ENCODE measurements at places on chromosomes 6 and 20.

DNA sequence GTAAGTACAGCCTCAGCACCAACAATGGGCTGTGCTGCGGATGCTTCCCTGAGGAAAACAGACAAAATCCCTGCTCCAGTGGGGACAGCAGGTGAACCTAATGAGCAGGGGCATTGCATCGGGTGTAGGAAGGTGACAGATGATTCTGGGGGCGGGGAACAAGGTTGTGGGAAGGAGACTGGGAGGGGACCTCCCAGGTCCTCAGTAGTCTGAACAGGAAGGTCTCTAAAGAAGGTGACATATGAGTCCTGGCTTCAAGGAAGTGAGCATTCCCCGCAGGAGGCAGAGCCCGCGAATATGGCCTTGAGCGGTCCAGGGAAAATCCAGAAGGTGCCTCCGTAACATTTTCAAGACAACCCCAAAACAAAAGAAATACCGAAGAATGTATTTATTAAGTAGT, 19.4 kb downstream of the ULBP1 start:
- no peak for DNase-seq

DNA sequence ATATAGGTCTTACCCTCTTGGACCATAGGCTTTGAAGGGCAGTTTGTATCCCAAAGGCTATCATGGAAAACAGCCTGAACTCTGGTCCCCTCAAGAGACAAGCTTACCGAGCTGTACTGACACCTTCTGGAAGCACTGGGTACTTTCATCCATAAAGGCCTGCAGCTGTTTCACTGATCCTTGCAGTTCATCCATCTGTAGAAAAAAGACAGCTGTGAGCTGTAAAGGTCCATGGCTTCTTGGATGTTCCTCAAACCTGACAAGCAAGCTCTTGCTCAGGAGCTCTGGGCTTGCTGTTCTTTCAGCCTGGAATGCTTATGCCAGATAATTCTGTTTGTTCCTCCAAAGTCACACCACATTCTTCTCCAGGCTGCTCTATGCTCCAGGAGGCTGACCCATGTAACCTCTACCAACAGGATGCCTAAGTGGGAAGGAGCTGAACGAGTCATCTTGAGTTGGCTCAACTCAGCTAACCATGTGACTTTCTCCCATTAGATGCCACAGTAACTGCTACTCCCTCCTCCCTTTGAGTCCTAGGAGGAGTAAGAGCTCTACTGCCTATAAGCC, 8.8 kb upstream of the NDRG3 start:
- peak; percentile 64 for DNase-seq

DNA sequence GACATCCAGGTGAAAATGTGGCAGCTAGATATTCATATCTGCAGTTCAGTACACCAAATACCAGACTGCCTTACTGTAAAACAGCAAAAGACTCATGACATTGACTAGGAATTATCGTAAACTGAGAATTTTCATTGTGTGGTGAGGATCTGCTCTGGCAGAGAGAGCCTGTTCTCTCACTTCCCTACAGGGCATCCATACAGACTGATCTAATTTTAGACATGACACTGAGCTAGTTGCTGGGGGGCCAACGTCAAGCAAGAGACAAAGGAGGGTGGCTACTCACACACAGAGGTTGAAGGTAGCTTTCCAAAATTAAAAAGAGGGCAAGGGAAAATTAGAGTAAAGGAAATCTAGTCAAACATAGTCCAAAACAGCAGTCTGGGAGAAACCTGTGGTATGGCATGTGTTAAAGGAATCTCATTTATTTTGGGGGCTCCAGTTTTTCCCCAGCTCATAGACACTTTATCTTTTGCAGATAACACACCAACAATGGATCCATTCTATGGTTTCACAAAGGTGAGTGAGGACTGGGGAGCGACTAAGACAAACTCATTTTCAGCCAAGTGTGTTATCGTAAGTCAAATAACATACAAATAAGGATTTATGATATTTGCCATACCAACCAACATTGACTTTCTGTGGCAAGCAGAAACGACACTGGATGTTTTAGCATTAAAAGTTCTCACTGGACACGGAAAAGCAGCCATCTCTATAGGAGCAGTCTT, 36.6 kb upstream of the NHSL1 start:
- no peak for DNase-seq

GRCh38 chr6:68040312-68040778, 594.7 kb upstream of the ADGRB3 start:
- DNase-seq, result no peak

DNA sequence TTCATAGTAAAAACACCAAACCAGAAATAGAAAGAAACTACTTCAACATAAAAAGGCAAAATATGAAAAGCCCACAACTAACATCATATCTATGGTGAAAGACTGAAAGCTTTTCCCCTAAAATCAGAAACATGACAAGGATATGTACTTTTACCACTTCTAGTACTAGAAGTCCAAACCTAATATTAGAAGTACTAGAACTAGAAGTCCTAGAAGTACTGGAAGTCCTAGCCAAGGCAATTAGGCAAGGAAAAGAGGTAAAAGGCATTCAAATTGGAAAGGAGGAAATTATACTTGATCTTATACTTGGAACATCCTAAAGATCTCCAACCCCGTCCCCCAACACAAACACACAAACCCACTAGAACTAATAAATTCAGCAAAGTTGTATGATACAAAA, 74.9 kb downstream of the TASP1 start:
- no peak for DNase-seq
